ENCODE measurements at places on chromosomes 5 and 9.

- DNase-seq, result no peak
Measured at GRCh38 chr5:77437194-77437593, 54.9 kb downstream of the WDR41 start.

GRCh38 chr5:53831496-53831895, 271.1 kb downstream of the NDUFS4 start:
- no peak for DNase-seq

DNA sequence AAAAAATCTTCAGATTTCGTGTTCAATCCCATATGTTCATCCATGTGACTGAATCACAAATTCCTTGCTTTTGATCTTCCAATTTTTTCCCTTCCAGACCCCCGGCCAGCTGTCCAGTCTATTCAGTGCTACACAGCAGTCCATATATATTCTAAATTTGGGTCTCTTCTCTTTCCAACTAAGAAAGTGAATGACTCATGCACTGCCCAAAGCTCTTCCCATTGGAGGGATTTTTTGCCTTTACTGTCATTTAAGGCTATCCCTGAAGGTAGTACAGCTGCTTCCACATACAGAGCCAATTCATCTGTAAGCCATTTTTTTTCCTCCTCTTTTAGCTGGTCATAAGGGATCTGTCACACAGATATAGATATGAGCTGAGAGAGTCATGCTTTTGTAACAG, 478.3 kb downstream of the DMRT2 start:
- DNase-seq, result no peak

DNA sequence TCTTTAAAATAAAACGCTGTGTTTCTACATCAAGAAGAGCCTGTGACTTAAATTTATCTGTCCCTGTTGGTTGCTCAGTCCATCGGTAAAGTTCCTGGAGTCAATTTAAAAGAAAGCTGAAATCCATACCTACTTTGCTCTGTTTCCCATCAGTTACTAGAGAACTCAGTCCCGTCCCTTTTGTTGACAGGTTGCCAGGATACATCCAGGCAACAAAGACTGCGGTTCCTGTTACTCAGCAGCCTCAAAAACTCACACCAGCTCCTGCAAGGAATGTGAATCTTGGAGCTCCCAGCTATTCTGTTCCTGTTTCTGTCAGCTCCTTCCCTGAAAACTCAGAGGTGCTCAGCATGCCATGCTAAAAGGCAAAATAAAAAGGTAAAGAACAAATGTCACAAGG, at the start of gene ZNF474:
TSS of gene ZNF474 (plus strand) at position 241 of the 400 bp plus-strand sequence. CDS start 22,445 bp downstream, outside the sequence.
- no peak for DNase-seq

DNA sequence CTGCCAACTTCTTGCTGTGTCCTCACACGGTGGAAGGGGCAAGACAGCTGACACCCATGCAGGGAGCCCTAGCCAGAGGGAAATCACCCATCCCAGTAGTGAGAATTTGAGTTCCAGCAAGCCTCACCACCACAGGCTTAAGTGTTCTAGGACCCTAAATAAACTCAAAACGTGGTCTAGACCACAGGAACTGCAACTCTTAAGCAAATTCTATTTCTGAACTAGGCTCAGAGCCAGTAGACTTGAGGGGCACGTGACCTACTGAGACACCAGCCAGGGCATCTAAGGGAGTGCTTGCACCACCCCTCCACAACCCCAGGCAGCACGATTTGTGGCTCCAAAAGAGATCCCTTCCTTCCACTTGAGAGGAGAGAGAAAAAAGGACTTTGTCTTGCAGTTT, 96.0 kb upstream of the PHF24 start:
- no peak for DNase-seq

DNA sequence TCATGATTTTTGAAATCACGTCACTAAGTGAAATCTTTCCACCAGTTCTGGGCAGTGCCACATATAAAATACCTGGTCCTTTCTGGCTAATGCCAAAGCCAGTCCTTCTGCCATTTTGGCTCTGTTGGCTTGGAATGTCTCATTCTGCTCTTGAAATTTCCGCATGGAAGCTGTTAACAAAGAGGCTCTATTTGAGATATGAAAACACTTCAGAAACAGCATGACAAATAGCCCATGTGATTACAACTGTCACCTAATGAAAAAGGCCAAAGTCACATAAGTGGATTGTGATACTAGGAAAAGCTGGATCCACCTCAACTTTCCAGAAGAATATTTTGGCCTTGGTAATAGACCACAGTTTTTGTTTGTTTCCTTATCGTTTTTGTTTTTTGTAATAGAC, 12.8 kb downstream of the GOLGA1 start:
- DNase-seq, result no peak

DNA sequence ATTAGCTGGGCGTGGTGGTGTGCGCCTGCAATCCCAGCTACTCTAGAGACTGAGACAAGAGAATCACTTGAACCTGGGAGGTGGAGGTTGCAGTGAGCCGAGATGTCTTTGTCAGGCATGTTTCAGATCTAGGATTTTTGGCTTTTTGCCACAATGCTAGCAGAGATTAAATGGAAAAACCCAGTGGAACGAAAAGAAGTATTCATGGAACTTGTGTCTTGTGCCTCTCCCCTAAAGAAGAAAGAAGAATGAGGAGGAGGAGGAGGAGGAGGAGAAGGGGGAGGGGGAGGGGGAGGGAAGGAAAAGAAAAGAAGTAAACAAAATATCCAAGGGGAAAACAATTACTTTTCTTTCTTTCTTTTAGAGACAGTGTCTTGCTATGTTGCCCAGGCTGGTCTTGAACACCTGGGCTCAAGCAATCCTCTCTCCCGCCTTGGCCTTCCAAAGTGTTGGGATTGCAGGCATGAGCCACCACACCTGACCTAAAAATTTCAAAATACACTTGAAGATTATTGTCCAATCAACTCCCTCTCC, 106.0 kb downstream of the ARRDC3 start:
- DNase-seq, result no peak

- no peak for DNase-seq
Measured at GRCh38 chr5:135593886-135594285, 15.1 kb upstream of the CXCL14 start.

DNA sequence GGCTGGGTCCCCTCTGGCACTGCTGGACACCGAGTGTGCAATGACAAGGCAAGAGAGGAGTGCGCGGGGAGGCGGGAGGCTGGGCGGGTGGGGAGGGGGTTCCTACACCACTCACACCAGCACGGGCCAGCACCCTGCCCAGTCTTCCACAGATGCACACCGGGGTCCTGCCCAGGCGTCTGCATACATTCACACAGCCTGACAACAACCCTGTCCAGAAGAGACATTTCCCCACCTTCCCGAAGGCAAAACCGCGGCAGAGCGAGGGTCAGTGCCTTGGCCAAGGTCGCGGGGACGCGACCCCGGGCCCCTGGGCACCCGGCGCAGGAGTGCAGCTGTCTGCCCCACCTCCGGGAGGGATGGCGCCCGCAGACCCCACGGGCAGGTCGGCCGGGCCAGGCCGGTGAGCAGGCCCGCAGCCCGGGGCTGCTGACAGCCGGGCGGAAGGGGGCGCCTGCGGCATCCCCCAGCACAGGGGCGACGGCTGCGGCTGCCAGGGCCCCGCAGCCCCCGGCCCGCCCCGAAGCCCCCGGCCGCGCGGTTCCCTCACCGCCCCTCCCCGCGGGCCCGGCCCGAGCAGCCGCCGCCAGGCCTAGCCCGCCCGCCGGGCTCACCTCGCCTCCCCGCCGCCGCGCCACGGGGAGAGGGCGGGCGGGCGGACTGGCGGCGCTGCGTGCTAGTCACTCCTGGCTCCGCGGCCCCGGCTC, 496 bp downstream of the MAPK9 start:
- no peak for DNase-seq

DNA sequence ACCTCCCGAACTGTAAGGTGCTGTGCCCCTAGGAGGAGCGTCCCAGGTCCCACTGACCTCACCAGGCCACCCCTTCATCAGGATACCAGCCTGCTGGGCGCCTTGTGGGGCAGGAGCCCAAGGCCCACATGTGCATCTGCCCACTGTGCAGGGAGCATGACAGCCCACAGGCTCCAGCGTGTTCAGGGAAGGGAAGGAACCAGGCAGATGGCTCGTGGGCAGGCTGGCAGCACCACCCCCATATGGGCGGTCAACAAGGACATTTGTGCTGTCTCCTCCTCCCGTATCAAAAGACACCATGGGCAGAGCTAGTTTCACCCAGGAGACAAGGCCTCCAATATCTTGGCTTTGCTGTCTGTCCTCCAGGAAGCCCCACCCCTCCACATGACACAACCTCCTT, 85.5 kb upstream of the PPP1R26 start:
- DNase-seq, result no peak

DNA sequence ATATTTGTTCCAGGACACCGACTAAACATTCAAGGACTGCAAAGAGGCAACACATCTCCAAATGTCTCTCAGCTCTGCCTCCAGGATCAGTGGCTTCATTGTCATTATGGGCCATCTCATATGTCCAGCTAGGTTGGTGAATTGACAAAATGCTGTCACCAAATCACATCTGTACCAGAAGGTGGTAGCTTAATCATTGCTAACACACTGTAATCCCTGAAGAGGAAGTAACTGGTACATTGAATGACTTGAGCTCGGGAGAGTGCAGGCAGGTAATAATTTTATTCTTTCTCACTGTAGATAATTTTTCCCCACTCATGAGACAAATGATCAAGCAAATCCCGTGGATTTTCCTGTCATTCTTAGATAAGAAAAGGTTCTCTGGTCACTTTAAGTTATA, 169.8 kb downstream of the SEMA6A start:
- no peak for DNase-seq

GRCh38 chr5:165224366-165225045, 1719.1 kb downstream of the MAT2B start:
- DNase-seq, result no peak

- no peak for DNase-seq
Measured at GRCh38 chr5:145362266-145362665, 472.9 kb downstream of the PRELID2 start.

GRCh38 chr5:133269691-133270090, 217.9 kb downstream of the HSPA4 start:
- no peak for DNase-seq

DNA sequence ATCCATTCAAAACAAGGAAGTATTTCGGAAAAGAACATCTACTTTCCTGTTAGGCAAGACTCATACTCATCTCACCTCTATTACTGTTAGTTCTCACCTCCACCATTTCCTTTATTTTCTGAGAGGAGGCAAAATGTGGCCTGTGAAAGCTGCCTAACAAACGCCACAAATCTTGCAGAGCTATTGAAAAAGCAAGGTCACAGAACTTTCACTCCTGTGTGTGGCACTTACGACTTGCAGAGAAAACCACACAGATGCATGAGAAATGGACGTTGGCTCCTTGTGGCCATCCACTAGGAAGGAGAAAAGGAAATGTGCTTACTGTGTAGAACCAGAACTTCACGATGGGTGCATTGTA, 195.8 kb upstream of the KLF9 start:
- DNase-seq, result no peak

DNA sequence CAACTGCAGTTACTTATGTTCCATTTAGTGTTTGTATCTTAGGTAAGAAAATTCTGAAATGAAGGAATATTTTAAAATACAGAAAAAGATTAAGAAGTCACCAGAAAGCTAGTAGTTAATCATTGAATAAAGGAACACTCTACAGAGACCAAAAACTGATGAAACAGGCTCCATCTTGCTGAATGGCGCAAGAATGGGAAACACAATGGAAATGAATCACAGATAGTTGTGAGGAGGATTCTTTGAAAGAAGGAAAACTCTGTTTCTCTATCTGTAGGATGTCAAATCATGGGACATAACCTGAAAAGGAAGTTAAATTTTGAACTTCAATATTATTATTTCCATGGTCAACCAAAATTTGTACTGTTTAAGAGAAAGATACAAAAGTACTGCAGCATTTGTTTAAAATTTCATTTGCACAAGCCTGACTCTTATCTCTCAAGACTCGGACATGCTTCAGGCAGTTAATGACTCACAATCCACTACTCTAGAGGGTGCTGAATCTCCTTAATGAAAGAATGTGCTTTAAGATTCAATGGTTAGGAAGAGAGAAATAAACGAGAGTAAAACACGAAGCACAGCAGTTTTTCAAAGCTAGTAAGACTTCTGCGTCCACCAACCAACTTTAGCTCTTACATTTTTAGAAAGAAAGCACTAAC, 1064.4 kb upstream of the DMAC1 start:
- DNase-seq, result no peak

GRCh38 chr5:109359642-109360041, 50.1 kb downstream of the PJA2 start:
- DNase-seq, result no peak

GRCh38 chr5:169222934-169223594, 77.9 kb downstream of the SLIT3 start:
- no peak for DNase-seq

- DNase-seq, result no peak
Measured at GRCh38 chr5:12488161-12488560, 583.9 kb upstream of the CTNND2 start.

DNA sequence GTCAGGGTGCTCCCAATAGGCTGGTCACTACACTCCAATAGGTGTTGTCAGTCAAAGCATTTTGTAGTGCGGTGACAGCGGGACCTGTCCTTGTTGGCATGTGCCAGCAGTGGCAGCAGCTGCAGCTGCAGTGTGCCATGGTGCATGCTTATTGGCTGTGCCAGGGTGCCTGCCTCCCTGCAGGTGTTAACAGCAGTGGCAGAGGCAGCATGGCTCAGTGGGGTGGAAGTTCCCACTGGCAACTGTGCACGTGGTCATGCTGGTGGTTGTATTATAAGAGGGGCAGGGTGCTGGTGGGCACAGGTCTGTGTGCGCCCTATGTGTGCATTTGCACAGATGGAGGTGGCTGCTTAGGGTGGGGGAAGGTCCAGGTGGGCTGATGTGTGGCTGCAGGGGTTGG, 133.7 kb upstream of the EDIL3 start:
- DNase-seq, result no peak

DNA sequence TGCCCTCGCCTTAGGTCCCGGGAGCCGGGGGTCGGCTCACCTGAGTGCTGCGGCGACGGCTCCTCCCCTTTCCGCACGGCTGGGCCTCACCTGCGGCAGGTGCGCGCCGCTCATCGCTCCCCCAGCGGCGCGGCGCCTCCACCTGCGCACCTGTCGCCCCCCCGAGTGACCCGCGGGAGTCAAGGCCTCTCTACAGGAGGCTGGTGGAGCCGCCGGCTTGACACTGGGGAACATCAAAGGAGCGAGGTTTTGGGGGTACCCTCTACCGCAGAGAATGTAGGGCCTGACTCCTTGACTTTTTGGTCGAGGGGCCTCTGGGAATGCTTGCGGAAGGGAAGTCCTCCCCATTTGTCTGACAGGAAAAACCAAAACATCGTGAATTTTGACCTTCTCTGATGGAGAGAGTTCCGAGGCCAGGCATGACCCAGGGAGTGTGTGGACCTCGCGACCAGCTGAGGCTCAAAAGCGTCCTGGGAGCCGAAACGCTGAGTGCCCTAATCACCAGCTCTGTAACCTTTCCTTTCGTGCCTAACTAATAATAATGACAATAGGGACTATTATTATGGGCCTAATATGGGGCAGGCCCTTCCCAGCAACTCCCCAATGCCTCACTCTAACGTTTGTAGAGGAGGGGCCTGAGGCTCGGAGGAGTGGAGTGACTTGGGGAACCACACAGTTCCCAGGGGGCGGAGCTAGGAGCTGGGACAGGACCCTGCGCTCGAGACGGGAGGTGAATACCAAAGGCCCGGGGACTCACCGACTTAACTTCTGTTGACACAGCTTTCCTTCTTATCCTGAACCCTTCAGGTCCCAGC, 714 bp upstream of the IER5L start:
- DNase-seq, result no peak

GRCh38 chr9:89631384-89631783, 26.6 kb downstream of the GADD45G start:
- no peak for DNase-seq

- no peak for DNase-seq
Measured at GRCh38 chr5:54383941-54384340, 71.6 kb upstream of the HSPB3 start.

- DNase-seq, result no peak
Measured at GRCh38 chr5:31692561-31693221, 53.8 kb downstream of the PDZD2 start.

- DNase-seq, result no peak
Measured at GRCh38 chr5:149838881-149839739, 105.5 kb downstream of the PDE6A start.
